H1 (cell line): ENCODE measurements at places on chromosomes 5 and 9. TPM values are rescaled to one million over a fixed set of nuclear protein-coding genes. Genes with fewer than 3 reads are reported as not detected.

The MARCOL gene
- total RNA-seq, result not detected in 2 replicates

The SLC34A1 gene
- total RNA-seq, result not detected in 2 replicates

The IL9 gene
- not detected in 2 replicates for total RNA-seq

GRCh38 chr9:91898451-91899218 lies 51.4 kb downstream of the ROR2 start:
- no peak for DNase-seq

GRCh38 chr9:19975499-19975898 lies 186.7 kb upstream of the SLC24A2 start:
- DNase-seq, result no peak

DNA sequence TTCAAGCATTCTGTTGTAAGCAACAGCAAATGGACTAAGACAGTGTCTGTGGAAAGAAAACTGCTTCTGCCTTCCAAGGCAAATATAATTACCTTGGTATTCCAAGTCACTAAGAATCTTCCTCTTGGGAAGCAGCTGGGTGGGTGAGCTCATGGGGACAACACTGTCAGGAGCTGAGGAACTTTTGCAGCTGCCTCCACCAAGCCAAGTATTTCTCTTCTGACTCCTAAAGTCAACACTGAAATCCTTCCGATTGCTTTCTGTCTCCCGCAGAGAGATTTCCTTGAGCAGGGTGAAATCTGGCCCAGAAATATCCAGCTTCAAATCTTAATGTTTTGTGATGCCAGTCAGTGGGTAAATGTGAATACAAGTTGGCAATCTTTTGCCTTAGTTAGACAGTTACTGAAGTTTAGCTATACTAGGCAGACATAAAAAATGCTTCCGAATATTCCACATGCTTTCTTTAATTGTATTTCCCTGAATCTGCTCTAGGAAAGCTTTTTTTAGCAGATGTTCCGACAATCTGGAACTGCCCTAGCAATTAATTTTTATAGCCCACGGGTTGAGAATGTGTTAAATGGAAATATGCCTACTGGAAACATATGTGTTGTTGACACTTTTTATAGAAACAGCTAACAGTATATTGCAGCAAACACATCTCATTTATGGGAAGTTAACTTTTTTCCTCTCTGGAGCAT lies 369.9 kb upstream of the DAB2 start:
- no peak for DNase-seq

DNA sequence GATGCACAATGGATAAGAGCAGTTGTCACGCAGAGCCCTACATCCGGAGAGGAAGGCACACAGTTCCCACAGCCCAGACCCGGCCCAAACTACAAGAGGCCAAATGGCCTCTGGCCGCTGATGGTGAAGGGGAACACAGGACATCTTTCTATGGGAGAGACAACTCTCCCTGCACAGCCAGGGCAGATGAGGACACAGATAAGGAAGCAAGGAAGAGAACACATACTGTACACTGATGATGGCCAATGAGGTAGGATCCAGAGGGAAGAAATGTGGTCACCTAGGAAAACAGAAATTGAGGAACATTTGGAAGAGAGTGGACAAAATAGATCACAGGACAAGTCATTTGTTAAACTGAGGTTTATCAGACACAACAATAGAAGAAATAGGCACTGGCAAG lies 28.4 kb upstream of the SMIM32 start:
- DNase-seq, result no peak

DNA sequence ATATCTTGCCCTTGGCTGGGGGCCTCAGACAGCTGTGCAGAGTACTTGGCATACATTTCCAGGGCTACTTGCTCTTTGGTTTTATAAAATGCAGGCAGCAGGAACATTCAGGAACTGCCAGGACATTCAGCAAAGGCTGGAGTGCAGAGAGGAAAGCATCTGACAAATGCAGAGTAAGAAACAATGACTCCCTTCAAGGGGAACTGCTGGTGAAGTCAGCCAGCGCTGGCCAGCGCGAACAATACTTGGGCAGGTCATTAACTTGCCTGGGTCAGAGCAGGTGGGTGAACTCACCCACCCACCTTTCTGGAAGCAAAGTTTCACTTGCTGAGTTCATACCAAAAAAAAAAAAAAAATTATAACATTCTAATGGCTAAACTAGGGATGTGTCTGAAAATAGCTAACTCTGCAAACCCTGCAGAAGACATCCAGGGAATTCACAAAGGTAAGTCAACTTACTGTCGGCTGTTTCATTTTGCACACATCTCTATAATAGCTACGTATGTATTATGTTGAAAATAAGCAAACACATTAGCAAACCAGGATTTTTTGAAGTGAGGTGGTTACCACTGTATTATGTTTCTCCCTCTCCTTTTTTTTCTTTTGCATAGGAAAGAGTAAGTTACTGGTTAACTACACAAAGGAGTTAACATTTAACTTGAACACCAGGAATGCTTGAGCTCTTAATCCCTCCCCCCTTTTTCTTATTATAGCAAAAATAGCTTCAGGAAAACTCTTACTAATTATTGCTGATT lies 152.2 kb downstream of the GLIS3 start:
- no peak for DNase-seq

GRCh38 chr9:70258692-70259511 lies at the start of gene SMC5:
TSS of gene SMC5 (plus strand) at chr9:70258978. CDS start at chr9:70259079, 101 bp downstream.
- DNase-seq, result peak; percentile 91

The SAXO1 gene
- 0.20 TPM in 1 of 2 replicates, not detected in the other for total RNA-seq

DNA sequence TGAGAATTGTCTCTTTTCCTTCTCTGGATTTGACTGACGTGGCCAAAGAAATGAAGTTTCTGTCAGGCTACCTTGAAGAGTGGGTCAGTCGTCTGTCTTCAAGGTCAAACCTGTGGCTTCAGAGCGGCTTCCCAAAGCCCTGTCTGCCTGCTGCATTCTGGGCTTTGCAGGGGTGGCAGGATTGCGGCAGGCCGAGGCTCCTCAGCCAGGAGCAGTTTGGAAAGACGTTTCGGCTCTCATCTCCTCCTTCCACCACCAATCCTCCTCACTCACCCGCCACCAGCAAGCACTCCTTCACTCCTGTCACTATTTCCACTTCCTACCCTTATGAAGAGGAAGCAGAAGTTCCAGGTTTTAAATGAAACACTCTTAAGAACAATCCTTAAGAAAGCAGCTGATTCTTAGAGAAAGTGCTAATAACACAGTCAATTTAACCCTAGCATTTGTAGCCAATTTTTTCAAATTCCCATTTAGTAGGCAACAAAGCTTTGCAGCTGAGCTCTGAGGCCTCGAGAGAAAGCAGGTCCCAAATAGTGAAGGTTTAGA lies 351.7 kb downstream of the ZNF608 start:
- no peak for DNase-seq

GRCh38 chr9:121930956-121931355 lies 162.2 kb downstream of the TTLL11 start:
- DNase-seq, result no peak

GRCh38 chr5:80439213-80439612 lies 31.3 kb downstream of the ZFYVE16 start:
- no peak for DNase-seq

DNA sequence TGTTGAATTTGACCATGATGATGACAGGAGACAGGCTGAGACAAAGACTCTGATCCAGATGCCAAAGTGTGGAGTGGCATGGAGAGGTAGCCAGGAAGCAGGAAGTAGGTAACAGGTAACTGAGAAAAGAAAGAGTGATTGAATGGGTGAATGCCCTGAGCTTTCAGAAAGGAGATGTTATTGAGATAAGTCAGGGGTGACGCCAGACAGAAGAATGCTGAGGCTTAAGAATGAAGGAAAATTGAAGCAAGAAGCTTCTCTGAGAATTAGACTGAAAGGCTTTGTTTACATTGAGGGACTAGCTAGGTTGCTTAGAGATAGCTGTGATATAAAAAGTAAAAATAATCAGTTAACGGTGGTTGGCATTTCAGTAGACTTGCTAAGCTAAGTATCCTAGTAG lies 165.7 kb downstream of the PSAT1 start:
- DNase-seq, result no peak
